ENCODE measurements at places on chromosomes 1 and 21.

DNA sequence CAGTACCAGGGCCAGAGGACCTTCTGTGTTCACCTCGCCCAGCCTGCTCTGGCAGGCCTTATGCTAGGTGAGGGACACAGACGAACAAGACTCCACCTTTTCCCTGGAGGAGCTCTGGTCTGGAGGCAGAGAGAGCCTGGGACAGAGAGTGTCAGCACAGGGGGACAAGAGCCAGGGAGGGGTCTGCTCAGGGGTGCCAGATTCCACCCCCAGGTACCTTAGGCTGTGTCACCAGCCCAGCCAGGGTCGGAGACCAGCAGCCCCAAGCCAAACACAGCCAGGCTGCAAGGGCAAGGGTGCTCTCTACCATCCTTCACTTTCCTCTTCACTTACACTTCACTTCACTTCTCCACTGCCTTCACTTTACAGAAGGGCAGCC is 4.3 kb upstream of the LRP8 start:
- no peak for DNase-seq

DNA sequence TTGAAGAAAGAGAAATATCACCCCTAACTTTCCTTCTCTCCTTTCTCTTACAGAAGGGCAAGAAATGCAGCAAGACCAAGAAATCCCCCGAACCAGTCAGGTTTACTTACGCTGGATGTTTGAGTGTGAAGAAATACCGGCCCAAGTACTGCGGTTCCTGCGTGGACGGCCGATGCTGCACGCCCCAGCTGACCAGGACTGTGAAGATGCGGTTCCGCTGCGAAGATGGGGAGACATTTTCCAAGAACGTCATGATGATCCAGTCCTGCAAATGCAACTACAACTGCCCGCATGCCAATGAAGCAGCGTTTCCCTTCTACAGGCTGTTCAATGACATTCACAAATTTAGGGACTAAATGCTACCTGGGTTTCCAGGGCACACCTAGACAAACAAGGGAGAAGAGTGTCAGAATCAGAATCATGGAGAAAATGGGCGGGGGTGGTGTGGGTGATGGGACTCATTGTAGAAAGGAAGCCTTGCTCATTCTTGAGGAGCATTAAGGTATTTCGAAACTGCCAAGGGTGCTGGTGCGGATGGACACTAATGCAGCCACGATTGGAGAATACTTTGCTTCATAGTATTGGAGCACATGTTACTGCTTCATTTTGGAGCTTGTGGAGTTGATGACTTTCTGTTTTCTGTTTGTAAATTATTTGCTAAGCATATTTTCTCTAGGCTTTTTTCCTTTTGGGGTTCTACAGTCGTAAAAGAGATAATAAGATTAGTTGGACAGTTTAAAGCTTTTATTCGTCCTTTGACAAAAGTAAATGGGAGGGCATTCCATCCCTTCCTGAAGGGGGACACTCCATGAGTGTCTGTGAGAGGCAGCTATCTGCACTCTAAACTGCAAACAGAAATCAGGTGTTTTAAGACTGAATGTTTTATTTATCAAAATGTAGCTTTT is 2.4 kb downstream of the CCN1 start:
- peak; percentile 68 for DNase-seq

GRCh38 chr1:226946841-226947240 is 6.7 kb downstream of the COQ8A start:
- DNase-seq = no peak

DNA sequence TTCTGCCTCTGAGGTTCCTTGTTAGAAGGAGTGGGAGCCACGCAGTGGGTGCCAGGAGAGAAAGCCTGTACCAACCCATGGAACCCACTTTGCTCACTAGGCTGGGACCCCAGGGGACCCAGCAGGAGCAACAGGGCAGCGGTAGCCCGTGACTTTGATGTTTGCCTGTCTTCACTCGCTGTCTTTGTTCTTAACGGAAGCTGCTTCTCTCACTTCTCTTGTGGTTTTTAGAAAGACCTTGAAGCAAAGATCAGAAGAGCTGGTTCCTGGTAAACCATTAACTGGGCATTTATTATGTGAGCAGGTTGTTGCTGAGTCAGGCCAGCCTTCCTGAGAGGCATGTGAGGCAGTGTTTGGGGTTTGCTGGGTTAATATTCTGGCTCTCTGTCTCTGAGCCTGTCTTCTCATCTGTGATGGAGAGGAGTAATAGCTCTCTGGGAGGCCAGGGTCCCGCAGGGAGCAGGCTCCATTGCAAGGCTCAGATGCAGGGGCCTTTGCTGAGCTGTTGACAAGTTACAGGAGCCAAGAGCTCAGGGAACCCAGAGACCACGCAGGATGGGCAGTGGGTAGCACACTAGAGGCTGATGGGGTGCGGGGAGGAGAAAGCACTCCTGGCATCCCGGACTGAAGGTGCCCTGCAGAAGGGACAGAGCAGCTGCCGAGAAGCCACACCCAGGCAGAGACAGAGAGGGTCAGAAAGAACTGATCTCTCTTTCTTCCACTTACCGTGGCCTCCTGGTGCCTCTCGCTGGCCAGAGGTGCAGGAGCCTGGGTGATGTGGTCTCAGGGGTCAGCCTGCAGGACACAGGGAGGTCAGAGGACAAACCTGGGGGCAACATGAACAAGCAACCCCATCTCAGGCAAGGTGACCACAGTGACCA is 367.5 kb upstream of the C1orf174 start:
- DNase-seq = no peak

- peak; percentile 89 for DNase-seq
These were observed 162.3 kb downstream of the PSMG1 start for GRCh38 chr21:39020751-39021477.

GRCh38 chr1:11400155-11400554 is 78.8 kb upstream of the DISP3 start:
- DNase-seq = no peak

GRCh38 chr1:248631354-248632008 is 3.4 kb downstream of the OR2T11 start:
- no peak for DNase-seq

GRCh38 chr1:200258447-200259375 is 151.1 kb downstream of the ZNF281 start:
- DNase-seq = peak; percentile 33

- no peak for DNase-seq
These were observed 467.7 kb downstream of the KIF26B start for GRCh38 chr1:245622332-245623014.

DNA sequence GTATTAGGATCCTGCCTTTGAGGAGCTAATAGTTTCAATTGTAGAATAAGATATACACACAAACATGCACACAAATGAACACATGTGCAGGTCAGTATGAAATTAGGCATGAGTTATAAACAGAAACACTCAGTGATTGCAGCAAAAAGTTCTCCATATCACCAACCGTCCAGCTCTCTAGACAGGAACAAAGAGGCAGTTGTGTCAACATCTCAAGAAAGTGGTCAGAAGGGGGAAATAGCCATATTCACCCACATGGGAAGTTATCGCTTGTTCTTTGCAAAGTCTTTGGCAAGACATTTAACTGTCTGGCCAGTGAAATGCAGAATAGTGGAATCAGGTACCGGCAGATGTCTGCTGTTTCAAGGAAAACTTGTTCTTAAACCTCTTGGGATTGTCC is 29.4 kb upstream of the PIGC start:
- no peak for DNase-seq

DNA sequence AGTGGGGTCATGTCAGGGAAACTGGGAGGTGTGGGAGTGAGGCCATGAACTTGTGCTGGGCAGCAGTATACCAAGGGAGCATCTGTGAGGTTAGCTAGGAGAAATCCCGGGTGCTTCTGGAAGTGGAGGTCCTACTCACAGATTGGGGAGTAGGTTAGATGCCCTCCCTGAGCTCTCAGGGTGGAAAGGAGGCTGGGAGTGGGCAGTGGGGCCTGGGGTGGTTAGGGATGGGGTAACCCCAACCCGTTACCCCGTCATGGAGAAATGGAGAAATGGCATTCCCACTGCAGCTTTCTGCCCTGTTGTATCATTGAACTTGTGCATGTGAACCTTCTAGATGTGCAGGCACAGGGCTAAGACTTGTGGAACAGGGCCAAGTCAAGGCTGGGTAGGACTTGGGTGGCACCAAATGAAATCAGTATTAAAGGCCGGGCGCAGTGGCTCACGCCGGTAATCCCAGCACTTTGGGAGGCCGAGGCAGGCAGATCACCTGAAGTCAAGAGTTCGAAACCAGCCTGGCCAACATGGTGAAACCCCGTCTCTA is 27.2 kb downstream of the EXOC8 start:
- DNase-seq = no peak

GRCh38 chr1:76444773-76445172 is 370.2 kb downstream of the ST6GALNAC3 start:
- DNase-seq = no peak
